ENCODE measurements at places on chromosomes 2 and 18.

DNA sequence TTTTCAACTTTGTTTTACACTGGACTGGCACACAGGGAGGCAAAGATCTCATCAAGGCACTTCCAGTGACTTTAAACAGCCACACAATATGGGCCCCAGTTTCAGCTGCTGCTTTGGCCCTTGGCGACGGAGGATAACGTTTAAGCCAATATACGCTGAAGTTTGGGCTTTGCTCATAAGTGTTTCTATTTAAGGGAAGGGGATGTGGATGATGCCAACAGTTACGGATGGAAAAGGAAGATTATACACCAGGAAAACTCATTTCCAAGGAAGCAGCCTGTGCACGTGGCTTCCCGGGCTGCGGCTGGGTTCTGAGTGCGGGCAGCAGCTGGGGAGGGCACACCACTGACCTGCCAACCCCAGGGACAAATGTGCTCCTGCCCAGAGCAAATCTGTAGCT lies 151.1 kb downstream of the SH3BP4 start:
- DNase-seq = no peak

GRCh38 chr2:120341977-120342376 lies 4.0 kb upstream of the INHBB start:
- no peak for DNase-seq

GRCh38 chr18:79853993-79854364 lies 56.2 kb downstream of the KCNG2 start:
- DNase-seq = no peak

DNA sequence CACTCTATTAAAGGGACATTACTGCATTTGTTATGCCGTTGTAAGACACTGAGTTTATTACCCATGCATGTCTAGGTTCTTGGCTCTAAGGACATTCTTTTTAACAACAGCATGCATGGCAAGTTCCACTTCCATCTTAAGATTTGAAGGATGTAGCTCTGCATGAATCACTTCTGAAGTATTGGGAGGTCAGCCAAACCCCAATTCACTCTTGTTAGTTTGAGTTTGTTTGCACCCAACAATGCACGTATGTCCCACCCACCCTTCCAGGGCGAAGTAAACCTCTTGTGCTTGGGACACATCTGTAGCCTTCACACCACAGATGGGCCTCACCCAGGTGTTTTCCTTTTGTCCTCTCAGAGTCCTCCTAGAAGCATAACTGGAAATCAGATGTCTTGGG lies 5.6 kb upstream of the LAMA3 start:
- no peak for DNase-seq

DNA sequence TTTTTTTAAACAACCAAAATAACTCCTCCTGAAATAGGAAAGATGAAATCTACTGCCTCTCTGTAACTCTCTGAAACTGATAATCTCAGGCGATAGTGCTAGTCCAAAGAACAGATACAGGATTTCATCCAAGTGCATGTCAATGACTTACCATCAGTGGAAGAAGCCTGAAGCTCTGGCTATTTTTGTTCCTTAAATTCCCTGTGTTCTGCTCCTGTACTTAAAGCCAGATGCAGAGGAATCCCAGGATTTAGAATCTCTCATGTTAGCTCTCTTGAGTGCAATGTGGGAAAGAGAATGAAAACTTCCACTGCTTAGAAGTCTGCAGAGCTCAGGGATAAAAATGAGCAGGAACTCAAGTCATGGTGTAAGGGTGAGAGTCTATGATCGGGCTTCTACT lies 291.9 kb downstream of the TCF4 start:
- DNase-seq = no peak

DNA sequence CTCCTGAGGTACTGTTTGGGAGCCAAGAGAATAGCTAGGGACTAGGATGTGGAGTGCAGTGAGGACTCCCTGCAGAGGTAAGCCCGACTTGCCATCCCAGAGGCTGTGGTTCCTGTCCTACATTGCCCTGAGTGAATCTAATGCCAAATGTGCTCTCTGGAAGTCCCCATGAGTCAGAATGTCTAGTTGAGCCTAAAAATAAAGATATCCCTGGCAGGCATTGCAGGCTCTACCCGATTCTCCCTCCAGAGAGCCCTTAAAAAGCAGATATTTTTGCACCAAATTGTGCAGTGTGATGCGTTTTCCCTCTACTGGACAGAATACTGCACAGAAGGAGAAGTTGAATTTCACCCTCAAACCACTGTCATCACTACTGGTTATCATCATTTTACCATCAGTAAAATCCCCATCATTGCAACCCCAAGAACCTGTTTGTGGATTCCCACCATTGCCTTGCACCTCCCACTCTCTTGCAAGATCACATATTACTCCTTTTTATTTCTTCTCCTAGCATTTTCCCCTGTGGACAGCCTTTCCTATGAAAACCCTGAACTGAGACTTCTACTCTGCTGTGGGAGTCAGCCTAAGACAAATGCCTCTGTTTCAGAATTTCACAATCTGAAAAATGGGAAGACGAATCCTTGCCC lies 98.0 kb downstream of the MARCHF4 start:
- DNase-seq = no peak

GRCh38 chr18:64403784-64404503 lies 255.1 kb upstream of the LINC00305 start:
- DNase-seq = no peak

GRCh38 chr2:21363364-21363763 lies 239.6 kb downstream of the TDRD15 start:
- no peak for DNase-seq

- DNase-seq = no peak
These were observed 392.8 kb upstream of the GALNT5 start for GRCh38 chr2:156864753-156865152.

DNA sequence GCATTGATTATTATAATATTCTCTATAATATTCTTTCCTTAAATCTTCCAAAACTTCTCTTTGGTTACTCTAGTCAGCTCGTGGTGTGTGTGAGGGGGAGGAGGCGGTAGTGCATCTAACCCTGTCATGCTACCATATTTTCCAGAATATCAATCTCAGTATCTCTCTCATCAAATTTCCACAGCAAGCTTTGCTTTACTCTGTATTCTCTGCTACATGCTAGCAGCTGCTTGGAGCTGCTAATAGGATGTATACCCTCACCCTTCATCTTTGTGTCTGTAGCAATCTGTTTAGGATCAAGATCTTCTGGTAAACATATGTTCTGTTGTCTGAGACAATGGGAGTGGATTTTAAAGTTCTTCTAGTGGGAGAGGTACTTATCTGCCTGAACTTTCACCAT lies 303.8 kb upstream of the KLHL14 start:
- DNase-seq = no peak

GRCh38 chr18:43952398-43952797 lies 675.1 kb upstream of the SYT4 start:
- DNase-seq = no peak

DNA sequence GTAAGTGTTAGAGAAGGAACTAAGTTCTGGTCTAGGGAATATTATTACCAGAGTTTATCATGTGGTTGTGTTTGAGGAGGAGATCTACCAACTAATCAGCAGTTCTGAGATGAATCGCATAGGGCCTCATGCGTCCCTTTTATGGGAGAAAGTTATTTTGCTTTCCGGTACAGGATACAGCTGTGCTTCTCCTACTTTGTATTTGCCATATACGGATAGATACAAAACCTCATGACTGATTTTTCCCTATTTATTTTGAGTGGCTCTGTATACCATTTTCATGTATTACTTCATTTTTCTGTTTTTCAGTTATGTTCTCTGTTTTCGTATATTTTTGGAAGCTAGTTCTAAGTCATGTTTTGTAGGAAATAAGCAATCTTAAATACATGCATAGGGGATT lies 66.8 kb downstream of the ACSL3 start:
- no peak for DNase-seq

- no peak for DNase-seq
These were observed 31.9 kb upstream of the EML6 start for GRCh38 chr2:54691445-54692135.

DNA sequence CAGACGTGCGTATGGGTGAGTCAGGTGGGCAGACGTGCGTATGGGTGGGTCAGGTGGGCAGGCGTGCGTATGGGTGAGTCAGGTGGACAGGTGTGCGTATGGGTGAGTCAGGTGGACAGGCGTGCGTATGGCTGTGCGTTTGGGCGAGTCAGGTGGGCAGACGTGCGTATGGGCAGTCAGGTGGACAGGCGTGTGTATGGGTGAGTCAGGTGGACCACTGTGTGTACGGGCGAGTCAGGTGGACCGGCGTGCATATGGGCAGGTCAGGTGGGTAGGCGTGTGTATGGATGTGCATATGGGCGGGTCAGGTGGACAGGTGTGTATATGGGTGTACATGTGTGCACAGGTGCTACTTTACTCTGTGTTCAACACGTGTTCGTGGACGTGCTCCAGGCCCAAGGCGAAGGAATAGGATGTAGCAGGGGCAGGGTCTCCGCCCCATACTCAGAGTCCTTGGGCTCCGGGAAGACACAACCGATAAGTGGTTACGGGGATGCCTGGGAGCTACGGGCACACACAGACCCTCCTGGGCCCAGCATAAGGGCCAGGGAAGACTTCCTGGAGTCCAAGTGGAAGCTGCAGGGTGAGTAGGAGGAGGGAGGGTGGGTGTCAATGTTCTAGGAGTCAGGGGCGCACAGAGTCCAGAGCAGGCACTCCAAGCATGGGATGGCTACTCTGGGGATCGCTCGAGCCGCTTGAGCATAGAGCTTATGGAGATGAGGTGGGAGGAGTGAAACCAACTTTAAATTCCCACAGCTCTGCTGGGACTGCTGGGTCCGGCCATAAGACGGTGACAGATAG lies 27.1 kb upstream of the KLF11 start:
- no peak for DNase-seq

GRCh38 chr2:170310876-170311502 lies 133.0 kb downstream of the MYO3B start:
- DNase-seq = no peak

- DNase-seq = no peak
These were observed 40.0 kb upstream of the BMP10 start for GRCh38 chr2:68911246-68911645.

DNA sequence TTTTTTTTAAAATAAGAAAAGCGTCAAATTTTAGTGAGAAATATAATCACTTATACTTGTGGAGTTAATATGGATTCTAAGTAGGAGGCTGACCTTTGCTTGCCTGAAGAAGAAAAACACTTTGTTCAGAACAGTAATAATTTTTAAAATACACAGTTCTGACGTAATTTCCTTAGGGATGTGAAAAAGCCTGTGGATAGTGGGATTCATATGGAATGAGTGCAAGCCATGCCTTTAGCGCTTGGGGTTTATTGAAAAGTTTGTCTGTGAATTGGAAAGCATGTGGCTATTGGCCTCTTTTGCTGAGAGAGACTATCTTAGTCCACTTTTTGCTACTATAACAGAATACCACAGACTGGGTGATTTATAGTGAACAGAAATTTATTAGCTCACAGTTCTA lies 151.3 kb downstream of the CCDC85A start:
- no peak for DNase-seq

GRCh38 chr2:98040331-98040939 lies 44.7 kb upstream of the TMEM131 start:
- no peak for DNase-seq

- DNase-seq = peak; percentile 47
These were observed 6.3 kb upstream of the SIX3 start for GRCh38 chr2:44934983-44935728.

DNA sequence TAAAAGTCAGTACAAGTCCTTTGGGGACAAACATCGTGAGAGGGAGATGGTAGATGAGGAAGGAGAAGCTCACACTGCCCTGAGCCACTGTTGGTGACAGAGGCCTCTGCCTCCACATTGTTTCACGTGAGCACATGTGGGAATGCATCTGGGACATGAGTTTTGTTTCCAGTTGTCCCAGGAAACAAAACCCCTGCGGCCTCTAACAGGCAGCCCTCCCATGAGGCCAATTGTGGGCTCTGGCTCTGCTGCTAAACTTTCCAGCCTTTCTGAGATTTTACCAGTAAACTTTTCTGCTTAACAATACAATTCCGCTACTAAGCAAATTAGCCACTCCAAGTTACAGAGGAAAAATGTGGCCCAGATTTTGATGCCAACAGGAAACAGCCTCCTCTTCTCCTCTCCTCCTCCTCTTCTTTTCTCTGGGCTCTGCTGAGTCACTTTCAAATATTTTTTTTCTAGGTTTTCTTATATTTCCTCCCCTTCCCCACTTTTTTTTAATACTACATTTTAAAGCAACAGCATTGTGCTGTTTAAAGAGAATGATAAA lies 23.4 kb upstream of the LRRC30 start:
- no peak for DNase-seq

DNA sequence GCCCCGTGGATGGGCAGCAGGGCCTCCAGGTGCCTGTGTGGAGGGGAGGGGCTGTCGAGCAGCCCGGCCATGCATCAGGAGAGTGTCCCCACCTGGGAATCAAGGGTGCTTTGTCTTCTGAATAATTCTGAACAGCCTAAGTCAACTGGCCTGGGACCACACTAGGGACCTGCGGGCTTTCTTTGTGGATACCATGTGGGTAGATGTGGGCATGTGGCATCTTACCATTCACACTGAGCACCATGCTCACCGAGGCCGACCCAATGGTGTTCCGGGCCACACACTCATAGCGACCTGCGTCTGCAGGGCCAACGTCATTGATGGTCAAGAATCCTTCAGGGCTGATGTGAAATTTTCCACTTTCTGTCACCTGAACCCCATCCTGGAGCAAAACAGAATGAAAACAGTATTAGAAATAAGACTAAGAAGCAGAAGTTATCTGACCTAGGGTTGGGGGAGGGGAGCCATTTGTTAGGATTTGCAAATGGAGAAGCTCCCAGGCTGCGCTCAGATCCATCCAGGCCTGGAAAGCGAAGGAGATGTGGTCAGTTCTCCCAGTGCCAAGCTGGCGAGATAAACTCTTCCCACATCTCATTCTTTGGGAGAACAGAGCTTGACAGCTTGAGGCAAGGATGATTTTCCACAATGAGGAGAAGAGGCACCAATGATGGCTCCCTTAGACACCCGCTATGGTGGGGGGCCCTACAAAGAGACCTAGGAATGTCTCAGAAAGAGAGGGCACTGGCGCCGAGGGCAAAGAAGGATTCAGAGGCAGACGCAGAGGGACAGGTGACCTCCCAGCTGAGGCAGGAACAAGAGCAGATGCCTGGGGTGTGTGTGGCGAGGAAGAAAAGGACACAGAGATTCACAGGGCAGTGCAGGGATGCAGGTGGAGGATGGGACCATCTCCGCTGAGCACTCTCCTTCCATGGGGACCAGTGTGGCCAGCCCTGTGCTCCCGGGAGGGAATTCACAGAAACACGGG lies 83.4 kb downstream of the PXDN start:
- peak; percentile 25 for DNase-seq

- DNase-seq = no peak
These were observed 65.1 kb downstream of the TIMM21 start for GRCh38 chr18:74213429-74213828.
